Suprapubic skin (tissue), 4 donors: ENCODE measurements at places on chromosomes 2 and 18. TPM values are rescaled to one million over a fixed set of nuclear protein-coding genes. Genes with fewer than 3 reads are reported as not detected.
A peak's percentile ranks its signal among the peaks of the same experiment; 100 is the strongest.

GRCh38 chr2:57373530-57373929 lies 673.1 kb upstream of the VRK2 start:
- no peak for DNase-seq

DNA sequence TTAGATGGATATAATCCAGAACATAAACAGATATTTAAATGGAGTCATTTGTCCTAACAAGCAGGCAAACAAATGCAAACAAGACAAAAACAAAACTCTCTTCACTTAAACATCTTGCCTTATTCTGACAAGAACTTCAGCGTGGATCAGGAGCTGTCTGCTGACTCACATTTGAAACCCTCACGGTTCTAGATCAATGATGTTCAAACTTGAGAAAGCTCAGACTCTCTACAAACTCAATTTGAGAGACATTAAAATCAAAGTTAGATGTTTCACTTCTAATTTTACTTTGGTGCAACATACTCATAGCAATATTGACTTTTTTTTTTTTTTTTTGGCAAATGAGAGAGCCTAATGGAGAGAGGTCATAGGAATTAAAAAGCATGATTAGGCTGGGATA lies 362.8 kb upstream of the SLC14A2 start:
- DNase-seq, result no peak

GRCh38 chr2:158658396-158658795 lies 136.7 kb upstream of the DAPL1 start:
- DNase-seq, result no peak

DNA sequence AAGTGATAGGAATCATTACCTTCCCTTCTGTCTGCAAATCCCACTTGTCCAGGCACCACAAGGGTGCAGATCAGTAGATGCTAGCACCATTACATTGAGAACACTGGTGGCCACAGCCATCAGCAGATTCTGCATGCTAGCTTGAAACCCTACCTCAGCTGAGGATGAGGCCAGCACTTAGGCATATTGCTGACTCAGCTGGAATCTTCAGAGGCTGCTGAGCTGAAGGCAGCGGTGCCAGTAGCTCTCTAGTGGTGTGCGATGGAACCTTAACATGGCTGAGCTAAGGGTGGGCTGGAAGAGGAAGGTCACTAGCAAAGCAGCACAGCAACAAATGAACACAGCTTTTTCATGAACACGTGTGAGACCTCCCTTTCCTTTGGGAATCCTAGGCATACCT lies 19.0 kb upstream of the CPO start:
- no peak for DNase-seq

The EFR3B gene
- 1.5 TPM for total RNA-seq

The ITGB6 gene
- total RNA-seq, result 9.5 TPM

- no peak for DNase-seq
Measured at GRCh38 chr2:68537809-68538208, 70.4 kb downstream of the APLF start.

DNA sequence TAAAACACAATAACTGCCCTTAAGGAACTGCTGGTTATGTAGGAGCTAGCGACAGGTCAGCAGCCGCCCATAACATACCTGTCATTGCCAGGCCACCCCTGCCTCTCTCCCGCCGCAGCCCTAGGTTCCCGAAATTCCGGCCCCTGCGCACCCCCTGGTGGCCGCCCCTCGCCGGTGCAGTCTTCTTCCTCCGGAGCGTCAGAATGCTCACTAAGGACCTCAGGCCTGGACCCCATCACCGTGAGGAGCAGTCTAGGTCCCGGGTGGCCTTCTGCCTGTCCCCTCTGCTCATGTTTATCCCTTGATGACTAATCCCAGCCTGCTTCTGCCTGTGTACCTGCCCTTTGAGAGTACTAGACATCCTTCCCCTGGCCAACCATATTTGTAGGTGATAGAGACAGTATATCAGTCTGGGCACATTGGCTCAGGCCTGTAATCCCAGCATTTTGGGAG lies 115.7 kb upstream of the SLC1A4 start:
- peak; percentile 89 for DNase-seq

DNA sequence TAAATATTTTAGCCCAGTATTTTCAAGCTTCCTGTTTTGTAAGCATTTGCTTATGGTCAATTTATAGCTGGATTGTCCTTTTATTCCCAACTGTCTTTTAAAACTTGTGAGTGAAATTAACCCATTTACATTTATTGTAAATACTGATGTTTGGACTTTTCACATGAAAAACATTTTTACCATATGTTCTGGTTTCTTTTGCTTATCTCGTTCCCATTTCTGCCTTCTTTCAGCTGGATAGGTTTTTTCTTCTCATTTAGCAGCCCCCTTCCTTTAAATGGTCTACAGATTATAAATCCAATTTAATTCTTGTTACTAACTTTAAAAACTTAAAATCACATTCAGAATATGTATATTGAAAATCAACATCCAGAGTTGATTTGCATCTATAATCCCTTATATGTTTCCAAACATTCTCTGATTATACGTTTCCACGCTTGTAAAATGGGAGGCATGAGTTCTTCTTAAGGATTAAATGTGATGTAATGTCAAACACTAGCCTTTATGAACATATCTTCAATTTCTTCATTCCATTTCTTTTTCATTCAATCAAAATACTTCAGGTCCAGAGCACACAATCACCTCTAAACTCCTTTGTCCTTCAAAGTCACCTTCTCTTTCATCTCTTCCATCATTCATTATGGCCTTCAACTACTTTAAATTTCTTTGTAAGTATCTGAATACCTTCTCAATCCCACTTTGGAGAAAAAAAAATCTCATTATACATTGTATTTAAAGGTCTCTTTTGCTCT lies 1.1 kb upstream of the KDM3A start:
- DNase-seq, result no peak

DNA sequence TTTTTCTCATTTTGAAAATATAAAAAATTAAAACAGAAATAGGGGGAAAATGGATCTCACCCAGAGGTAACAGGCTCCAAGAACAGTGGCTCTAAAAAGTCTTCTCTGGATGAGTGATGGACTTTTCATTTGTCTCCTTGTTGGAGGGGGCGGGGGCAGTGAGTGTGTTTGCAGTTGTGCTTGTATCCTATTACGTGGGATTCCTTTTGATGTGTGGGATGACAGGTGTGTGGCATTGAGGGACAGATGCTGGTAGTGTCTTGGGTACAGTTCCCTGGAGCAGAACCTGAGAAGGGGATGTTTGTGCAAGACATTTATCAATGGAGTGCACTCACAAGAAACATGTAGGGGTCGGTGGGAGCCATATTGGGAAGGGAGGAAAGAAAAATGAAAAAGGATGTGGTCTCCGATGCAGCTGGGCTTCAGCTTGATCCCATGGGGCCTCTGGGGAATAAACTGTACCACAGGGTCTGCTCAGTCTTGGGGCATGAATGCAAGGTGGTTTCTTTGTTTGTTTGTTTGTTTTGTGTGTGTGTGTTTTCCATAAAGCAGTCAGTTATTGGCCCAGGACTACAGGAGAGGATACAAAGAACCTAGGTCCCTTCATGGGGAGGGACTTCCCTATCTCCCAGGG lies 120.0 kb upstream of the SLC35G4 start:
- DNase-seq, result no peak

DNA sequence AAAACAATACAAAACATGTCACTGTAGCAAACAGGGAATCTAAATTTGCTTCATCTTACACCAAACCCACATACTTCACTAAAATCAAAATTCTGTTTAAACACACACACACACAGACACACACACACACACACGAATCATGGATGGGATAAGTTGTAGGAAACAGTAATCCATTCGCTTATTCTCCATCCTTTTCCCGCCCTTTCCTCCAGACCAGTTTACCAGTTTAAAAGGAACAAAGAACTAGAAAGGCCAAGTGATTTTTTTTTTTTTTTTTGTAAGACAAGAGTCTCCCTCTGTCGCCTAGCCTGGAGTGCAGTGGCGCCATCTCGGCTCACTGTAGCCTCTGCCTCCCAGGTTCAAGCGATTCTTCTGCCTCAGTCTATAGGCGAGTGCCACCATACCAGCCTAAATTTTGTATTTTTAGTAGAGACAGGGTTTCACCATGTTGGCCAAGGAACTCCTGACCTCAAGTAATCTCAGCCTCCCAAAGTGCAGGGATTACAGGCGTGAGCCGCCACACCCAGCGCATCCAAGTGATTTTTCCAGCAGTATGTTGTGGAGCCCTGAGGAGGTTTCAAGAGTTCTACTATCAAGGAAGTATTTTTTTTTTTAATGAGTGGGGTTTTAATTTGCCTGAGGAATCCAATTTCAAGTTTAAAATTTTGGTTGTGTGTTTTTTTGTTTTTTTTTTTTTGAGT lies 5.7 kb downstream of the PSME4 start:
- DNase-seq, result no peak

- DNase-seq, result no peak
Measured at GRCh38 chr18:68288408-68288807, 426.5 kb downstream of the TMX3 start.

The CDCA7 gene
- total RNA-seq, result 13.1 TPM

The FIGLA gene
- total RNA-seq, result not detected

DNA sequence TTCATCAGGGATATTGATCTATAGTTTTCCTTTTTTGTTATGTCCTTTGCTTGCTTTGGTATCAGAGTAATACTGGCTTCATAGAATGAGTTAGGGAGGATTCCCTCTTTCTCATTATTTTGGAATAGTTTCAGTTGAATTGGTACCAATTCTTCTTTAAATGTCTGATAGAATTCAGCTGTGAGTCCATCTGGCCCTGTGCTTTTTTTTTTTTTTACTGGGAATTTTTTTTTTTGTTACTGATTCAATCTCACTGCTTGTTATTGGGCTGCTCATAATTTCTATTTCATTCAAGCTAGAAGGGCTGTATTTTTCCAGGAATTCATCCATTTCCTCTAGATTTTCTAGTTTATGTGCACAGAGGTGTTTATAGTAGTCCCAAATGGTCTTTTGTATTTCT lies 103.9 kb downstream of the RND3 start:
- DNase-seq, result no peak

- no peak for DNase-seq
Measured at GRCh38 chr2:204000446-204000845, 63.9 kb downstream of the ICOS start.

DNA sequence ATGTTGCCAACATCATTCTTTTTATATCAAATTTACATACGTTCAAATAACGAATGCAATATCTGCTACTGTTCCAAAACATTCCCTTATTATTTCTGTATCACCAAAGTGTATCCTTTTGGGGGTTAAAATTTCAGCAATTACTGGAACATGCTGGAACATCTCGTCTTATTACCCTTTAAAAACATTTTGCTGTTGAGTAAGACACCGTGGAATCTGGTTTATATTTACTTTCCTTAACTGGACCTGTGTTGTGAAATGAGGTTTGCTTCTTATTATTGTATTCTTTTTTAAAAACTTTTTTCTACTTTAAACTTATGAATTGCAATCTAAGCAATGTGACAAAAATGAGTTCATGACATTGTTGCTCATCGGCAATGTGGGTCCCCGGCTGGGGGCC lies 87.4 kb upstream of the PTPRM start:
- no peak for DNase-seq

- no peak for DNase-seq
Measured at GRCh38 chr2:51297488-51297887, 265.6 kb upstream of the NRXN1 start.

The ABHD1 gene
- not detected for total RNA-seq

GRCh38 chr2:42052702-42053481 lies 5.1 kb downstream of the PKDCC start:
- no peak for DNase-seq

DNA sequence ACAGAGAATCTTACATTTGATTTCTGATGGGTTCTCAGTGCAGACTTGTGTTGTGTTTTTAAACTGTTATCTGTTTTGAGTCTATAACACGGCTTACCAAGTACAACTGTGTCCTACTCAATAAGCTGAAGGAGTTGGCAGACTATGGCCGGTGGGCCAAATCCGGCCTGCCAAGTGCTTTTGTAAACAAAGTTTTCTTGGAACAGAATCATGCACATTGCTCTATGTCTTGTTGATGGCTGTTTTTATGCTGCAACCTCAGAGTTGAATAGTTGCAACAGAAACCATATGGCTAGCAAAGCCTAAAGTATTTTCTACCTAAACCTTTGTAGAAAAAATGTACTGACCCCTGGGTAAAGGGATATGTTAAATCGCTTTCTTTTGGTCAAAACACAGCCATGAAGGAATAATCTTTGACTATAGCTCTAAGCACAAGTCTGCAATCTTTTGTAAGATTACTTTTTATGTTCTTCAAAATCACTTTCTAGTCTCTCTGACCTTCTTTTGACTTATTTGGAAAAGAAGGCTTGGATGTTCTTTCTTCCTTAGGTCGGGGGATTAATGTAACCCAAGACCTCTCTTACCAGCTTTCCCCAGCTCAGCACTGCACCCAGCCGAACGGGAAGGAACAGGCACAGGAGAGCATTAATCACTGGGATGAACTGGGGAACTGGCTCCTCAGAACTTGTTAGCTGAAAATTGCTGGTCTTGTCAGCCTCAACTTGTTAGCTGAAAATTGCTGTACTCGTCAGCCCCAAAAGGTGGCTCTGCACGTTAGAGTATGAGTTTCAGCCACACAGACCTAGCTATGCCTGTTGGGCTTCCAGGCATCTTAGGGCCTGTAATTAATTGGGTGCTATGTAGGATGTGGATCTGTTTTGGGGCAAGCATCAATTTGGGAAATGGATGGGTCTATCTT lies 75.4 kb downstream of the CD8B2 start:
- no peak for DNase-seq

DNA sequence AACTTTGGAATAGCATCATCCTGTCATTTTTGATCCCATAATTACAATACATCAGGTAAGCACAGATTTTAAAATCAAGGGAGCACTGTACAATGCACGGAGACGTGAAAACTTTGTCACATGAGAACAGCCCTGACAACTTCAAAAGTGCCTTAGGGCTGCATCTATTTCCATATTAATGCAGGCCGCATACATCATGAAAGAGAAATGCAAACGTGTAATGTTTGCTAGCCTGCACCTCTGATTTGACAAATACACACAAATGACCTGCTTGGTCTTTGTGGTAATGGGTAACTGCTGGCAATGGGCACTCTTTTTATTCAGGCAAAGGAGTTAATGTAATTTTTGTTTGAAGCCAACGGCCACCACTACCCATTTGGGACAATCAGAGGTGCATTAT lies 202.0 kb upstream of the EPHA4 start:
- DNase-seq, result no peak
